ENCODE measurements at places on chromosomes 12 and 14.

DNA sequence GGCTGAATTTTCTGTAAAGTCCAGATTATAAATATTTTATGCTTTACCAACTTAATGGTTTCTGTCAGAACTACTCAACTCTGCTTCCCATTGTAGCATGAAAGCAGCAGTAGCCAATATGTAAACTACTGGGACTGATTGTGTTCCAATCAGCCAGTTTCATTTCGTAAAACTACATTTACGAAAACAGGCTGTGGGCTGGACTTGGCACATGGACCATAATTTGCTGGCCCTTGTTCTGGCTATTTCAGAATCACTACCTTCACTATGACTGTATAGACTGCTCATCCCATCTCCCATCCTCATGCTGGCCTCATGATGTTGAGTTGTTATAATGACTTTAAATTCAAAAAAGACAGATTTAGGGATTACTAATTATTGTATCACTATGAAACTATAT lies 38.7 kb downstream of the FAR2 start:
- no peak for DNase-seq

GRCh38 chr12:16599081-16599480 lies 6.9 kb downstream of the LMO3 start:
- no peak for DNase-seq

GRCh38 chr14:87847216-87847755 lies 145.7 kb downstream of the GALC start:
- DNase-seq = no peak

DNA sequence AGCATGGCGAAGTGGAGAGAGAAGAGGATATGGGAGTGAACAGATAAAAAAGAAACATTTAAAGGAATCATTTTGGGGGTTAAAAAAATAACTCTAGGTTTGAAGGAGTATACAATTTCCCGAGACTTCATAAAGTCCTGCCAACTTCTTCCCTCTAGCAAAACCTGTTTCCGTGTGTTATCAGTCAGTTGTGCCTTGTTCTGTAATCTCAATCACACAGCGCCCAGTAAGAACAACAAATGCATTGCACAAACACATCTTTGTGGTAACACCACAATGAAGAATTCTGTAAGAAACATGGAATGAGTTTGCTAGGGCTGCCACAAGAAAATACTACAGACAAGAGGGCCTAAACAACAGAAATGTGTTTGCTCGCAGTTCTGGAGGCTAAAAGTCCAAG lies 144.7 kb upstream of the FUT8 start:
- DNase-seq = no peak

GRCh38 chr12:62635649-62636048 lies 169.0 kb downstream of the MON2 start:
- no peak for DNase-seq

DNA sequence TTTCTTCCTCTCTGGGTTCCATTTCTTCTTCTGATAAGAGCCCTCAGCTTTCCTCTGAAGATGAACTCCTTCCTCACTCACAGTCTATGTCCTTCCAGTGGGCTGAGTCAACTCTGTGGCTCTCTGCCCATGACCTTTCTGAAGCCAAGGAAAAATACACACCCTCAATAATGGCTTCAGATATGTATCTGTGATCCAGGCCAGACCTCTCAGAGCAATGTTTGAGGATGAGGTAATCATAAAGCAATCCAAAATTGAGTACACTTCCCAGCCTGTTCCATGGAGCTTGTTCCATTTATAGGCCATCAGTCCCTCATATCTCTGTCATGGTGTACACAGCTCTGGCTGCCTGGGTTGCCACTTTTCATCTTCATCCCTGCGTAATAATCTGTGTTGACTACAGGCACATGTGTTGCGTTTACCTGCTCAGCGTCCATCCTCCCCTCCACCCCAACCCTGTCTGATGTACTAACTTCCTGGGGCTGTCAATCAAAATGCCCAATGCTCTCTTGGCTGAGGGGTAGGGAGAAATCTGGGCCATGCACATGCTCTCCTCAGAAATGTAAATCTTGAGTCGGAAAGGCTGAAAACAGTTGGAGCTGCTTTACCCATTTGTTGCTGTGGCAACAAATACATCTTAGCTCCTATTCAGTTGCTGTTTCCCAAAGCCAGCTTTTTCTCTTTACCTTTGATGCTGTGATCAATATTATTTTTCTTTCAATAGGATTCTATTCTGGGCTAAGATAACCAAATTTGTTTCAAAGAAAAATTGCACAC lies 377.8 kb upstream of the TMEM132C start:
- no peak for DNase-seq

- no peak for DNase-seq
These were observed 59.1 kb upstream of the NAP1L1 start for GRCh38 chr12:76143343-76144244.

GRCh38 chr12:88662961-88663360 lies 82.7 kb upstream of the KITLG start:
- DNase-seq = no peak

- no peak for DNase-seq
These were observed 433.5 kb downstream of the DAD1 start for GRCh38 chr14:22155571-22155970.

- no peak for DNase-seq
These were observed 14.1 kb upstream of the TMEM263 start for GRCh38 chr12:106941481-106942156.
